Mucosa of descending colon (tissue), 3 donors: ENCODE measurements at places on chromosomes 1 and 21.

- no peak for DNase-seq
Observed at GRCh38 chr1:191260056-191260455, 782.4 kb upstream of the BRINP3 start.

DNA sequence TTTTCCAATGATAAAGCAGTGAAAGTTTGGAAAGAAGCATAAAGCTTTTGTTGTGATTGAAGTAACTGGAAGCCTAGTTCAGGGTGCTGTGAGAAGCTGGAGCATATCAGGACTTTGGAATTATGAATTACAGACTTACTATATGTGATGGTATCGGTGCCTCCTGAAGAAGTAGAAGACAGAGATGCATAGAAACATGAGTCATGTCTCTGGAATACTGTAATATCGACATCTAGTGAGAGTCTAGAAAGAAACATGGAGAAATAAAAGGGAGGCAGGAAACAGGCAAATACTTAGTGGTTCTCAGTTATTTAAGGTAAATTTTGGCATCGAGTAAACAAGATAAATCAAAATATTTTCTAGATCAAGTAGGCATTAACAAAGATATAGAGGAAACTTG lies 103.0 kb downstream of the CAMTA1 start:
- DNase-seq = no peak

DNA sequence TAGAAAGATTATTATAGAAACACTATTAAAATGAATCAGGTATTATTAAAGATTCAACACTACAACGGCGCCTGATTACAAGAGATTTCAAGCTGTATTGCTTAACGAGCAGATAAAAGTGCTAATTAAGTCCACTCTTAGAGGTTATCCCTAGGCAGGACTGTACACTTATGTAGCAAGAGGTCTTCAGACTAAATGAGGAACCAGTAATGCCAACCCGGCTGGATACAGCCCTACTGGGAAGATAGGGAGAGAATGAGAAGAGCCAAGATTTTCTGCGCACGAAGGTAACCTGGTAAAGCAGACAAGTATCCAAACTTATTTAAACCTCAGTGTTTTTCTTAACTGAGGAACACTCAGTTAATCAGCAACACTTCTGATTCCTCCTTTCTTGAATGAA lies 115.7 kb upstream of the HIVEP3 start:
- DNase-seq = no peak

- no peak for DNase-seq
Observed at GRCh38 chr21:42397746-42398394, 2.0 kb upstream of the TMPRSS3 start.

DNA sequence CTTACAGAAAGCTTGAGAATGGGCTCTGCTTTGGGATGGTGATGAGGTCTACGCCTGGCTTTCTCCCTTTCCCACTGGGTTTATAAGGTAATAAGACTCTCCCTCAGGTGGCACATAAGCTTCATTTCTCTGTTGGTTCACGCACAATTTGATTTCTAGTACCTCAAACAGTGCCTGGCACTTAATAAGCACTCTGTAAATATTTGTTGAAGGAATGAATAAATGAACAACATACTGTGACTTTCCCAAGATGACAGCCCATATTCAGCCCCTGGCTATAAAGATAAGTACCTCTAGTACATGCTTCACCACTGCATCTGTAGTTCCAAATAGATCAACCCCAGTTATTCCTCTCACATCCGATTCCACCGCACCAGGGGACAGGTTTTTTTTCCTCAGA lies 17.8 kb downstream of the COPA start:
- DNase-seq = no peak

DNA sequence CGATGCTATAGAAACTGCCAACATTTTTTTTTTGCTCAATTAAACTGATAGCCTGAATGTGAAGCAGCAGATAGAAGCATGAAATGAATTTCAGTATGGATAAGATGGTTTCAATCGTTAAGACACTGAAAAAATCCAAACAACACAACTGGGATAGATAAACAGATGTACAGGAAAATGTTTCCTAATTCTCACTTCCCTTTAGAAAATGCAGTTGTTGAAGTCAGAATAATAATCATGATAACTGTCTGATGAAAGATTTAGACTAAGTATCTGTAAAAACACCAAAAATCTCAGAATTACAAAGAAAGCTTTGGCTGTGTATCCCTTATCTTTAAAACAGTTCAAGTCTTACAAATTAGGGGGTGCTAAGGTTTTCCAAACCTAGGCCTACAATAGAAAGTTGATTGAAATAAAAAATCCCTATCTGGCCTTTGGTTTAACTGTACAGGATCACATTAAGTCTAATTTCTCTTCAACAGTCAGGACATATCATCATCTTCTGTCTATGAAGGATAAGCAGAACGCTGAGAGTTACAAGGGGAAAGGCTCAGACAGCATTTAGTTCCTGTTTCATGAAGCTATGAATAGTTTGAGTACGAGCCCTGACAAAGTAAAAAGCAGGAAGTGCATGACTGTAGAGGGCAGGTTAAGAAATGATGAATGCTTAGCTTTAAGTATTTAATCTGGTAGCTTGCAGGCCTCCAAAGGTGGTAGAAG lies 203.2 kb downstream of the APP start:
- DNase-seq = no peak

GRCh38 chr1:228933753-228934152 lies 198.5 kb downstream of the RHOU start:
- DNase-seq = no peak
